ENCODE measurements at places on chromosomes 11 and 22. TPM values are rescaled to one million over a fixed set of nuclear protein-coding genes. Genes with fewer than 3 reads are reported as not detected.
A peak's percentile ranks its signal among the peaks of the same experiment; 100 is the strongest.

DNA sequence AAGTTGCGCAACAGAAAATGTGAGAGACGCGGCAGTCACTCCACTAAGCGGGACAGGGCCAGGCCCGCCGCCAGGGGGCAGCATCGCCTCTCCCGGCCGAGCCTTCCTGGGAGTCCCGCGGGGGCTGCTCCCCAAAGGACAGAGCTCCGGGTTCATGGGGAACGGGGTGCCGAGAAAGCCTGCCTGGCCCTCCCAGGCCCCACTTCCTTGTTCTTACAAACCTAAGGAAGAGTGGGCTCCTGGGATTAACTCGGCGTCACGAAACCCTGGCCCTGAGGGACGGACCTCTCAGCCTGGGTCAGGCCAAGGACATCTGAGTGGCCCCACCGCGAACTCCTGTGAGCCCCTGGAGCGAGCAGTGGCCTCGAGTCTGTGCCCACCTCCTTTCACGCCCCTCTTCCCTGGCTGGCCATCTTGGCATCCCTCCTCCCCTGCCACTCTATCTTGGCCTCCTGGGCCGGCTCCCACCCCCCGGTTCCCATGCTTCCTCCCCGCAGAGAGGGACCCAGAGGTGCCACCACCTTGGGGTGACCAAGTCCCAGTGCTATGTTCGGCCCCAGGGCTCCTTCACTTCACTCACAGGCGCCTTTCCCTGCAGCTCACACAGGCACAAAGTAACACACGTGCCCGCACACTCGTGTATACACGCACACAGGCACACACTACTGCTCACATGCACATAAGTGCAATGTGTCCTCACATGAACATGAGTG is 99.9 kb upstream of the FGF3 start:
- peak; percentile 81 for DNase-seq

DNA sequence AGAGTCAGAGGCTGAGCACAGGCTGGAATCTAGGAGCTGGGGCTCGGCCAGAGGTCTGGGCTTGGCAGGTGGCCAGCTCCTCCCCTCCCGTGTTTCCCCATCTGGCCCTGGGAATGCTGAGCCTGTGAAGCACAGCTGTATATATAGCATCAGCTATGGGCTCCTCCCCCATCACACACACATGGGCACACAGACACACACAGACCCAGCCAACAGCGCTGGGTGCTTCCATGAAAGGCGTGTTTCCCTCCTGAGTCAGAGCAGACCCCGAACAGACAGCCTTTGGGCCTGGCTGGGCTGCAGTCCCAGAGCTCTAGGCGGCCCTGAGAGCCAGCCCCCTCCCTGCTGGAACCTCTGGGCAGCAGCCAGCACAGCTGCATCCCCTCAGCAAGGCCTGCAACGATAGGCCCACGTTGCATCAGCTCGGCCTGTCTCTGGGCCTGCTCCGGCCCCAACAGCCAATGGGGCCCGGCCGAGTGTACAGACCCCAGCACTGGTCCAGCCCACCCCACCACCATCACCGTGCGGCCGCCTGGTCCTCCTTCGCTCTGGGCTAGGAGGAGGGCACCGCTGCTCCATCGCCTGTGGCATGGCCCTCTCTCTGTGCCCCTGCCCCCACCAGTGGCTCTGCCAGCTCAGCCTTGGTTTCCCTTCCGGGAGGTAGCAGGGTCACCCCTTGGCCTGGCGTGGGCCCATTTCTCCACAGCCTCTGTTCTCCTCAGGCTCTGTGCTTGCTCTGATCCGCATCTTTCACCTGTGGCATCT is 7.6 kb upstream of the SERPINH1 start:
- no peak for DNase-seq

GRCh38 chr11:120511820-120512738 is 531 bp downstream of the GRIK4 start:
- no peak for DNase-seq

GRCh38 chr22:42716221-42716620 is 4.4 kb downstream of the A4GALT start:
- DNase-seq, result no peak

GRCh38 chr22:38951734-38952133 is 5.7 kb upstream of the APOBEC3A start:
- no peak for DNase-seq

GRCh38 chr11:1919391-1920127 is at the start of gene TNNT3:
TSS of gene TNNT3 (plus strand) at chr11:1919703. CDS start at chr11:1922875, 3,172 bp downstream.
- no peak for DNase-seq

DNA sequence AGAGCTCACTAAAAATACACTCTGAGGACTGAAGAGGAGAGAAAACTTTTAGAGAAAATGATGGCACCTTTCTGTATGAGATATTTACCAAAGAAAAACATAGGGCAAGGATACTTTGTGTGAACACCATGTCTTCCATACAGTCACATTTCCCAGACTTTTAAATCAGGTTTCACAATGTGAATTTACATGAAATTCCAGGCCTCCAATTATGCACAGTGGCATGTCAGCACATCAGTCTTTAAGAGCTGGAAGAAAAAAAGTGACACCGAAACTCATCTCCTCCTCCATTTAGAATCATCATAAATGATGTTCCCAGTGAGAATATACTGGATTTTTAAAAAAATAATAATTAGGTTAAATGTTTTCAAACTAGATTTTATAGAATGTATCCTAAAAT is 232.2 kb upstream of the UBASH3B start:
- no peak for DNase-seq

DNA sequence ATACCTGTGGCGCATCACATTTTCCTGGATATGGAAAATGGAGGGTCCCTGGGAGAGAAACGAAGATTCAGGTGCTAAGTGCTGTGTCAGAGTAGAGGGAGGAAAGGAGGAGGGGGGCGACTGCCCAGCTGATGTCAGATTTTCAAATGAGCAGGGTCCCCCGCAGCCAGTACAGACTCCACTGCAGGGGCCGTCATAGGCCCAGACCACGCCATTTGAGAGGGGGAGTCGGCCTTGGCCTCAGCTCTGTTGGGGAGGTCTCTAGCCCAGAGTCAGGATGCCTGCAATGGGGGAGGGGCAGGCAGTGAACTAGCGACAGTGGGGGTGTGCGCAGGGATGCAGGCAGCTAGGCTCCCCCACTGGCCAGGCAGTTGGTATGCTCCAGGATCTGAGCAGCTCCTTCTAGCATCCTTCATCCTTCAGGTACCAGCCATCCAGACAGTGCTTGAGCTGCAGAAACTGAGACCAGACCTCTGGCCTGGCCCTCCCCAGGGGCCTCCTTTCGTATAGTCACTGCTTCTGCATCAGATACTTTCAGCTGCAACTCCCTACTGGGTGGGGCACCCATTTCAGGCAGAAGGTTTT is at the start of the genes BSCL2 and GNG3:
BSCL2 (minus strand) TSS at position 148 of the 585 bp plus-strand sequence. CDS start 229 bp downstream, outside the sequence.
GNG3 (plus strand) TSS at position 400 of the 585 bp plus-strand sequence. CDS start 620 bp downstream, outside the sequence.
- DNase-seq, result no peak

DNA sequence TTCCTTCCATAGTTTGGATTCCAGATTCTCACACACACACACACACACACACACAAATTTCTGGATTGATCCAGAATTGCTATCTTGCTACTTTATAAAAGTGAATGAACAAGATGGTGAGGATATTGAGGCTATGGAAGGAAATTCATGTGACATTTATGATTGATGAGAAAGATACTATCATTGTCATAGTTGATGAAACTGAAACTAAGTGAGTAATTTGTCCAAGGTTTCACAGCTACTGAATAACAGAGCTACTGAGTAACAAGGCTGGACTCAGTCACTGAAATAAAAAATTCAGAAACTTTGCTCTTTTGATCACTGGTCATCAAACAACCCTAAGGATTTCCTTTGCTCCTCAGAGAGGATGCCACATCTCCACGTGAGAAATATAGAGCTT is 16.2 kb downstream of the OR5D16 start:
- DNase-seq, result no peak

DNA sequence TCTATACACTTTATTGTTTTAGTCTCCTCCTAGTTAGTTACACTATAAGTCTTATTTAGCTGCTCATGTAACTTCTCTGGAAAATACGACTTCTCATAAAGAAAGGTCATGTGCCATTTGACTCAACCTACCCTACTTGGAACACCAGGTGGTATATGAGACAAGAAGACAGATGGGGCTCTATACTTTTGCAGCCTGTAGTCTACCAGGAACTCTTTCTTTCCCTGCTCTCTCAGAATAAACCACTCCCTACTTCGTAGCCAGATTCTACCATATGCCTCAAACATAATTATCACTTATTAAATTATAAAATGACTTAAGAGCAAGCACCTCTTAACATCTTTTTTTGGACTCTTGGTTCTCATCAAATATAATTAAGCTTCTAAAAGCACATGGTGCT is 38.5 kb upstream of the RAPSN start:
- no peak for DNase-seq

DNA sequence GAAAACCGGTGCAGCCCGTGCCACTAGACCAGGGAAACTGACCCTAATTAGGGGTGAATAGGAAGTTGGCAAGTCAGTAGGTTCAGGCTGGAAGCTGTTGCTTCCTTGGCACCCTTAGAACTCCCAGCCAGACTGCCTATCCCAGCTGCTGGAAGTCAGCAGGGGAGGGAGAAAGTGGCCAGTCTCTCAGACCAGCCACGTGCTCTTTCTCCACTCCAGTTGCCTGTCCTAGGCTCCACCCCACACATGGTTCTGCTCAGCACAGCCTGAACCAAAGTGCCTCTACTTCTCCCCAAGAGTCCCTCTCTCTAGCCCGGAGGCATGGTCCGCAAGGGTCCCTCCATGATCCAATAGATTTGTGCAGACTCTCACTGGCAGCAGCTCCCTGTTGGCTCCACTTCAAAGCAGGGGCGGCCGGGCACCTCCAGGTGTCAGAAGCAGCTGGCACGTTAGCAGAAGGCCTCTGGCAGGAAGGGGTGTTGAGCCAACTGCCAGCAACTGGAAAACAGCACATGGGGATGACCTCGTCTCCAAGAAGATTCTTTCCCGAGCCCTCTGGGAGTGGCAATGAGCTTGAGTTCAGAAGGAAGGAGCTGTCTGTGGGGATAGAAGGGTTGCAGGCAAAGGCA is 27.7 kb downstream of the ARFGAP2 start:
- no peak for DNase-seq

- DNase-seq, result peak; percentile 68
Observed at GRCh38 chr11:108733479-108734116, 68.7 kb downstream of the DDX10 start.

GRCh38 chr11:63729326-63729725 is 39.2 kb downstream of the ZFTA start:
- no peak for DNase-seq

- DNase-seq, result peak; percentile 91
Observed at GRCh38 chr22:39520226-39521105, at the start of gene ATF4. TSS of gene ATF4 (plus strand) at chr22:39520562. CDS start at chr22:39521446, 884 bp downstream.

DNA sequence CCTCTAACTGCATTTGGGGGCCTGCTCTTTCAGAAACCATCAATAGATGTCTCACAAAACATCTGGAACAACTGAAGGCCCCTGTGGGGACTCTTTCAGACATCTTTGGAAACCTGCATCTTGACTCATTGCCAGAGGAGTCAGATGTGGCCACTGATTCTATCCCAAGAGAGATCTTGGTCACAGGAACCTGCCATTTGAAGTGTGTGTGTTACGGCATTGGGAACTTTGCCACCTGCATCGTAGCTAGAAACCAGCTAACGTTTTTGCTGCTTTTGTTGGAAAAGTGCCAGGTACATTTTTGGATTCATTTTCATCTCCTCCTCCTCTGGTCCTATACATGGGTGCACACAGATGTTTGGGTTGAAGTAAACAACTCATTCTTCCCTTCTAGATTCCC is 4.3 kb downstream of the SRRD start:
- DNase-seq, result no peak

DNA sequence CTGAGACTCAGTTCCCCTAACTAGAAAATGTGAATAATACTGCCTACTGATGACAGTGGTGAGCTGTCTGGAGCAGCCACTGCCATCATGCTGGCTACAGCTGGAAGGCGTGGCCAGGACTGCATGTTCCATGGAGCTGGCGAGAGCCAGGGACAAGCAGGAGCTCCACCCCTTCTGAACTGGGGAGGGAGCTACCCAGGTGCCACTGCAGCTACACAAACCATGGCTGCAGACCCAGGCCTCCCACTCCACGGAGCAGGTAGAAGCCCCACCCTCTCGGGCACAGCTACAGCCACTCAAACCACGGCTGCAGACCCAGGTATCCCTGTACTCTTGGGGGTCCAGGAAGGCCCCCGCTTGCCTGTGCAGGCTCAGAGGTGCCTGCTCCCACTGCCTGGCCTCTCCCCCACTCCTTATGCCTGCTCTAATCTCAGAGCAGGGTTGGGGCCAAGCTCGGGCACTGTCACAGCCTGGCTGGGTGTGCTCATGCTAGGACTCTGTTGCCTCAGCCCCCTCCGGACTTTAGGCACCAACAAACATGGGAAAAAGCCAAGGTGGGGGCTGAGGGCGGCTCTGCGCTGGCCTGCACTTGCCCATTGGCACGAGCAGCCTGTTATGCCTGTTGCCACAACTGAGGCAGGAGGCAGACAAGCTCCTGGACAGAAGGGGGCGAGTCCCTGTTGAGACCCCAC is 51.7 kb downstream of the RAB30 start:
- no peak for DNase-seq

DNA sequence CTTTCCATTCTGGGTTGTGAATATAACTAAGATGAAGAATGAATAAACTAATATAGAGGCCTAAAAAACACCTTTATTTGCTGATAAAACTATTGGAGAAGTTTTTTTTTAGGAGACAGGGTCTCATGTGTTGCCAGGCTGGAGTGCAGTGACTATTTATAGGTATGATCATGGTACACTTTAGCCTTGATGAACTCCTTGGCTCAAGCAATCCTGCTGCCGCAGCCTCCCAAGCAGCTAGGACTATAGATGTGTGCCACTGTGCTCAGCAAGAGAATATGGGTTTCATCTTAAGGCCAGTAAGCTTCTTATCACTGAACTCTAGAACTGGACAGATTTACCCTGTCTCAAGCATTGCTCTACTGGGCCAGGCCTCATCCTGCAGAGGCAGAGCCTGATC is 26.6 kb downstream of the CCDC90B start:
- DNase-seq, result no peak

- DNase-seq, result no peak
Observed at GRCh38 chr11:87125257-87125656, 87.5 kb downstream of the TMEM135 start.

GRCh38 chr22:50208939-50209892 is 8.4 kb downstream of the SELENOO start:
- DNase-seq, result no peak

DNA sequence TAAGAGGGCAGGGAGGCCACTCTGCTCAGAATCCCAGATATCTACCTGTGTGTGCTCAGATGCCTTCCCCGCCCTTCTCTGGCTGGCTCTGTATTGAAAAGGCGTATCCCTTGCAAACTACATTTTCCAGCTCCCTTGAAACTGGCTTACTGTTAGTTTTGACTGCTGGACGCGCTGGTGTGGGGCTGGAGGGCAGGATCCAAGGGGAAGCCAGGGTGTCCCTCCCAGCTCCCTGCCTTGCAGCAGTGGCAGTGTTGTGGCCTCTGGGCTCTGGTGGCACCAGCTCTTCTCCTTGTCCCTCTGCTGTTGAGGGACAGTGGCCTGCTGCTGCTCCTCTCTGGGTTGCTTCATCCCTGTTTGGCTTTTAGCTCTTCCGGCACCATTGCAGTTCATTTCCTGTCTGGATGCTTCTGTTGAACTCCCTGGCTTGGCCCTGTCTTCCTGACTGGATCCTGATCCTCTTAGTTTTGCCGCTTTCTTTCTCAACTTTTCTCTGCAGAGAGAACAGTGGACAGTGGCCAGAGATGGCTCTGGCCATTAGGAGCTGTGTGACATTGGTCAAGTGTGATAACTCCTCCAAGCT is 107.1 kb upstream of the PARVA start:
- no peak for DNase-seq

GRCh38 chr22:37994049-37994448 is 9.7 kb upstream of the SOX10 start:
- no peak for DNase-seq

The C11orf86 gene
- not detected for total RNA-seq

The TH gene
- not detected for total RNA-seq

The CASP5 gene
- not detected for total RNA-seq

The VPREB3 gene
- 1.7 TPM for total RNA-seq

The FGF4 gene
- total RNA-seq, result not detected

The USH1C gene
- total RNA-seq, result not detected

The SLC22A25 gene
- not detected for total RNA-seq

The POU2F3 gene
- 0.14 TPM for total RNA-seq

The SSTR3 gene
- total RNA-seq, result 10.0 TPM

The MS4A15 gene
- not detected for total RNA-seq
